Activated CD8-positive, alpha-beta memory T cell treated with anti-CD3 and anti-CD28 coated beads for 24 hours (primary cell): ENCODE measurements at places on chromosomes 4 and X.

DNA sequence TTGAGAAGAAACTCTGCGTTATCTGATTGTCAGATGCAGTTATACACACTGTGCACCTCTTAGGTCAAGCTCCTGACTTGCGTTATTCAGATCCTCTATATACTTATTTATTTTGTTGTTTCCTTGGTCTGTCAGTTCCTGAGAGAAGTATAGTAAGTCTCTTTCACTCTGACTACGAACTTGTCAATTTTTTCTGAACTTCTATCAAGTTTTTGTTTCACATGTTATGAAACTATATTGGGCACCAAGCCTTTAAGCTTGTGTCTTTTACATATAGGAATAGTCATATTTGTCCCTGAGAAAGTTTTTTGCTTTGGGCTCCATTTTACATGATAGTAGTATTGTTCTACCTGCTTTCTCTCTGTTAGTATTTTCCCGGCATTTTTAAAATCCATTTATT, 31.7 kb downstream of the ZNF275 start:
- DNase-seq, result no peak

GRCh38 chrX:102697494-102697893, 14.8 kb upstream of the GPRASP2 start:
- DNase-seq, result no peak

DNA sequence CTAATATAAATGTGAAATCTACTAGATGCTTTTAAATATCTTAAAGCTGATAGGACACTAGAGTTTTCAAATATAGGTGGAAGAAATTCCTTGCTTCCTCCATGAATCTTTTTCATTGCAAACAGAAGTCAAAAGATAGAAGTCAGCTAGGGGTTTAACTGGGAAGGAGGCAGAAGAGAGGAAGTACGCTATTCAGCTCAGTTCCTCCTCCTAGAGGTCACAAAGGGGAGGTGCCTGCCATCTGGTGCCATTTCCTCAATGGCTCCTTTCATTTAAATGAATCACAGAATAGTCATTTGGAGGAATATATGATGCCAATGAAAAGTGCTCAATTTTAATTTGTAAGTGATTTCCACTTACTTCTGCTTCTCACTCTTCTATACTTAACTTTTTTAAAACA, 8.5 kb downstream of the COL25A1 start:
- no peak for DNase-seq

- DNase-seq, result no peak
These were observed 681.5 kb downstream of the ARAP2 start for GRCh38 chr4:35562861-35563260.

DNA sequence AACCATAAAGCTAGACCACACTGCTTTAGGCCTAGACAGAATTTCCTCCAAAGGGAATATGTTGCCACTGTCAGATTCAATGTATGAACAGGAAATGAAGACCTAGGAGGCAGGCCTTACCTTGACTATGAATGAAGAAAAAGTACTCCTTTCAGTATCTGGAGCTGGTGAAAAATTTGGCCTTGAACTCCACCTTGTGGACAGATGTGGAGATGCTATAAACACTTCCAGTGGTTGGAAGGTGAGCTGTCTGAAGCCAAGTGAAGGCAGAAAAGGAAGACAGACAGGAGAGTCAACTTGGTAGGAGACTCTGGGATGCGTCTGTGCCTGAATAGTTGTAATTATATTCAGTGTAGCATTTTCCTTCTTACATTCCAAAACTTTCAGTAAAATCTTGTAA, 17.2 kb downstream of the SPIN3 start:
- no peak for DNase-seq

DNA sequence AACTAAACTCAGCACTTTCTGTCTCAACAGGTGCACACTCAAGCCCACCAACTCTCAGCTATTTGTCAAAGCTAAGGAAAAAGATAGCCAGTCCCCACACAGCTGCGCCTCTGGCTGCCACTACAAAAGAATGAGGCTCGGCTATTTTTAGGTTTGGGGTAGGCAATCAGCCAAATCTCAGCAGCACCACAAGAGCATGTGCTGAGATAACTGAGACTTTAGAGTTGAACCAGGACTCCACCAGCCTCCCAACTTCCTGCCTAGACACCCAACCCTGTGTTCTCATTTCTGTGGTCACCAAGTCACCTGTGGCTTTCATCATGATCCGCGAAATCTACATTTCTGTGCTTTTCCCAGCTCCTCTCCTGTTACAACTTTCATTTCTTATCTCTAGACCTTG, 28.0 kb downstream of the DMD start:
- no peak for DNase-seq

- no peak for DNase-seq
These were observed 30.9 kb downstream of the FAM9B start for GRCh38 chrX:9003041-9003440.

- no peak for DNase-seq
These were observed 84.2 kb downstream of the NPNT start for GRCh38 chr4:105979506-105979905.

DNA sequence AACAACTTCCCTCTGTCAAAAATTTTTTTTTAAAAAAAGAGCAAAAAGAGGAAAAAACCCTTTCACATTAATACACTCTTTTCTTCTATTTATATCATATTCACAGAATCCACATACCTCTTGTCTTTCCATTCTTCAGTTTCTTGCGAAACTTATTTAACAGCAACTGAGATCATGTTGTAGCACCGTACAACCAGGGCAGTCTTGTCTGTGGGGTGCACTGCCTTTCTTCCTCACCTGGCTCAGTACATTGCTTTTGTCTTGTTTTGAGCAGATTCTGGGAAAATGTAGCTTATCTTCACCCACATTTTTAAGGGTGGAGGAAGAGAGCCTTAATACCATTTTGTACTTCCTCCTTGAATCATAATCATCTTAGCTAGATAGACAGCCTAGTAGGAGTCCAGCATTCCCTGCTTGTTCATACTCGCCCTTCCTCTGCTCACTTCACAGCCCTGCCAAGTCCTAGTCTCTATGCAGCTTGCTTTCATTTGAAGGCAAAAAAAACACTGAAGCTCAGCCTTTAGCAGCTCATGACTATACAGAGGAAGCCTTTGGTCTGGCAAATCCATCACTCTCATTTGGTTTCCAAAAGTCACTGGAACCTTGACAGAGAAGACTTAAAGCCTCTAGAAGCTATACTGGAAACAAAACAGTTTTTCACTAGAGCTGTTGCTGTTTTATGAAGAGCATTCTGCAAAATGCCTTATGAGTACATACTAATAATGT, 140.6 kb upstream of the BANK1 start:
- DNase-seq, result no peak

- DNase-seq, result no peak
These were observed 111.5 kb downstream of the POLA1 start for GRCh38 chrX:24805201-24805600.

DNA sequence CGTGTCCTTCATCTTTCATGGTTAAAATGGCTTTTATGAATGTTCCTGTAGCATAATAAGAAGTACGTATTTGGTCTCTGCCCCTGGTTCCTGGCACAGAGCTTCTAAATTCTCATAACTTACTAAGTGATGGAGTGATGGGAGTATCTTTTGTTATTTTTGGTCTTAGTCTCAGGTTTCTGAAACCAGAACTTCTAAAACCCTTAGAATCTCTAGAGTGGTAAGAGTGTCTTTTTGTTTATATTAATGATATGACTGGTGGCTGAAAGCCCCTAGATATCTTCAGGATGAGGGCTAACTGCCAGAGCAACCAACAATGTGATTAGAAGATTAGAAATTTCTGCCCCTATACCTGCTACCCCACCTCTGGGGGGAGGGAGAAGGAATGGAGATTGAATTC, 45.8 kb upstream of the BBS12 start:
- DNase-seq, result no peak

- DNase-seq, result no peak
These were observed 29.6 kb downstream of the DOCK11 start for GRCh38 chrX:118525174-118525730.
